ENCODE measurements at places on chromosomes 2 and 18. TPM values are rescaled to one million over a fixed set of nuclear protein-coding genes. Genes with fewer than 3 reads are reported as not detected.

The C1QL2 gene
- total RNA-seq, result not detected

The HOXD12 gene
- not detected for total RNA-seq

The CRYGC gene
- total RNA-seq, result not detected

The ASTL gene
- total RNA-seq, result 0.31 TPM

The PCARE gene
- 0.53 TPM for total RNA-seq

The MAP4K4 gene
- total RNA-seq, result 140 TPM

The SNTG2 gene
- 4.4 TPM for total RNA-seq

The ACMSD gene
- total RNA-seq, result not detected

The SLC8A1 gene
- total RNA-seq, result 21.0 TPM

The SELENOI gene
- 30.2 TPM for total RNA-seq

The TACR1 gene
- total RNA-seq, result 9.7 TPM

The EGR4 gene
- not detected for total RNA-seq

The PSMD14 gene
- total RNA-seq, result 25.9 TPM

The COL3A1 gene
- 191 TPM for total RNA-seq

The MC2R gene
- not detected for total RNA-seq
